Caudate nucleus (tissue), 63 donors: ENCODE measurements at places on chromosomes 6 and 20.

- DNase-seq = no peak
Observed at GRCh38 chr6:3813150-3813780, 35.9 kb upstream of the FAM50B start.

GRCh38 chr6:43764772-43765171, 5.2 kb upstream of the VEGFA start:
- DNase-seq = no peak

DNA sequence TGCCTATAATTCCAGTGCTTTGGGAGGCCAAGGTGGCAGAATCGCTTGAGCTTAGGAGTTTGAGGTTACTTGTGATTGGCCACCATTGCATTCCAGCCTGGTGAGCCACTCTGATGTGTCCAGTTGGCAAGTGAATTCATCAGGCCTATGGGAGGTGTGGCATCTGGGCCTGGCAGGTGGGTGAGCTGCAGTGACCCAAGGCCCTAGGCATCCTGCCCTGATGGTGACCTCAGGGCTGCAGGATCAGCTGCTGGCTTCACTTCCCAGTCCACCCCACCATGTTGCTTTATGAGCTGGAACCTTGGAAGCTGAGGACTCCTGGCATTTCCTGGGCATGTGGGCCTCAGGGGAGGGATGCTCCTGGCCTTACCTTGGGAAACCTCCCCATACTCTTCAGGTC, 20.5 kb downstream of the RSPH9 start:
- no peak for DNase-seq

- no peak for DNase-seq
Observed at GRCh38 chr6:36078159-36078558, 50.6 kb downstream of the MAPK14 start.

- no peak for DNase-seq
Observed at GRCh38 chr6:84353459-84354423, 126.3 kb upstream of the CEP162 start.

DNA sequence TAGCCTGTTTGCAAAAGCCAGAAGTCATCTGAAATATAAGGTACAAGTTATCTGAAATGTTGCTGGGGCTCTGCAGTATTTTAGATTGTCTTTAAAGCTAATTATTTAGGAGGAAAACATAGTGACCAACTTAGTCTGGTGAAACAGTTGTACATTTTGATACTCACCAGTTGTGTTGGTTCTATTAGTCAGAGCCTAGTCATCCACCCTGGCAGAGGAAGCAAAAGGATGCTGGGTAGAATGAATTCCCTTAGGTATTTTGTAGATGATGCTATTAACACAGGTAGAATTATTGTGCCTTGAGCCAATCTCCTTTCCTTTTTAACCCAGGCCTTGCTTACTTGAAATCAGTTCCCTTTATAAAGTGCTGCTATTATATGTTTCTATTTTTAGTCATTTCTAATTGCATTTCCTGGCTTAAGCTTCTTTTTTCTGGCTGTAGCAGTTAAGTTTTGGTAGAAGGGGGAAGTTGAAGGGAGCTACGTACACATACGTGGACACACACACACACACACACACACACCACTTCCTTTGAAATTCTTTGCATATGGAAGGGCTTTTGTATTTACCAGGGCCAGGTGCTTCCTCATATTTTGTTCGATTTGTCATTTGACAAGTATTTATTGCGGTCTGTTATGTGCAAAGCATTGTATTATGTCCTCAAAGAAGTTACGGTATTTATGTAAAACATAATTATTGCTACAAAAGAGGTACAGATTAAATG, 82.4 kb downstream of the RTN4IP1 start:
- DNase-seq = no peak

DNA sequence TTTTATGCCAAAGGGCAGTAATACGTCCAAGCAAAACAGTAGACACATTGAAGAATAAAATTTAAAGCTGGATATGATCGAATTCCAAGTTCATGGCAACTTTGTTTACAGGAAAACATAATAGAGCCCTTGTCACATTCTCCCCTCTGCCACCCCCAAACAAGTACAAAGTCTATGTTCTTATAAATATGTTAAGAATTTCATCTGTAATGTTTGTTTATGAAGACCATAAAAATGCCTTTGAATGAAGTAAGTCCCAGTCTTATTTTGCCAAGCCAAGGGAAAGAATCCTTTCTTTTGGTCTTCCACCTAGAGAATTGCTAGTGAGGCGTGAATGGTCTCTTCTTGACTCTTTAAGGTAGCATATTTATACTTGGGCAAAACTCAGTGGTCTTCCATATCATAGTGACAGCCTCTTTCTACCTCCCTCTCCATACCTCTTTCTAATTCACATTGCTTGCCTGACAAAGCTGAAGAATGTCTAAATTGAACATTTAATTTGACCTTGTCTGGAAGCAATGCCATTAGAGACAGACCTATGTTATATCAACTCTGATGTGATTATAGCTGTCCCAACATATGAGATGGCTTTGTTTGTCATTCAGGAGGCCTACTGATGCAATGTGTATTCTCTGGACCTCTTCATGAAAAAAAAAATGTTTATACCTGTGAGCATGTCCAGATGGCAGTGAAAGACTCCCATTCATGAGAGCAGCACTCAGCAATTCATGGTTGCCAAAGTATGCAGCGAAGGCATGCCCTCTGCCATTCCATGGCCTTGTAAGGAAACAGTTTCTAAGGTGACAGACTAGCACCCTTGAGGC, 70.6 kb upstream of the CCN2 start:
- DNase-seq = no peak

DNA sequence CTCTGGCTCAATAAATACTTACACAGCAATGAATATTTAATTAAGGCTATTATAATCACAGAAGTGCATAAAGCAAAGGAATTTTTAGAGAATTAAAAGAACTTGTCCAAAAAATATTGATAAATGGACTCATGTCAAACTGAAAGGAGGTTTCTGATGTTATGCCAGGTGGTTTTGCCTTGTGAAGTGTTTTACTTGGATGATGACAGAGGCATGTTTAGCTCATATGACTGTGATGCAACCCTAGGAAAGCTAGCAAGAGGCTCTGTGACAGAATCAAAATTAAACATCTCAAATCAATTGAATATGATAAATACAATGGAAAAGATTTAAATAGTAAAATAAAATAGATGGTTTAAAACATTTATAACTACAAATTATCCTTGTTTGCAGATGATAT, 137.3 kb downstream of the TMEM200A start:
- no peak for DNase-seq

GRCh38 chr6:152170702-152171667, 363.5 kb downstream of the ESR1 start:
- DNase-seq = no peak
